CD4-positive, alpha-beta T cell treated with Interleukin-21 for 1 hour (primary cell): ENCODE measurements at places on chromosomes 3 and 15.

GRCh38 chr15:90583471-90584252 is 53.9 kb downstream of the CRTC3 start:
- no peak for DNase-seq

- peak; percentile 11 for DNase-seq
These were observed 107.7 kb upstream of the RPL32 start for GRCh38 chr3:12948891-12949711.

DNA sequence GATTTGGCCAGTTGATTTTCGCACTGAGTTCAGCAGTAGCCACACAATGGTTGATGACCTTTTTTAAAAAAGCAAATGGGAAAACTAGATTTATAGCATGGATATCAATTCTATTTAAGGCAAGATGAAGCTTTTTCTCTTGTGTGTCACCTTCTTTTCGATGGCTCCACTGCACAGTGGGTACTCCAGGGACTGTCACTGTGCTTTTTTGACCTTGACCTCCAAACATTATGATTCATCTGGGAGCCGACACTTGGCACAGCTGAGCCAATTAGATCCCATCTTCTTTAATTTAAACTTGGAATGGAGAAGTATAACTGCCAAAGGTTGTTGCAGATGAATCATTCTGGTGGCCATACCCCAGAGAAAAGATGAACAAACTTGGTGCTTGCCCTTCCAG is 367.3 kb downstream of the EPHA6 start:
- no peak for DNase-seq

- no peak for DNase-seq
These were observed 90.2 kb upstream of the KCNMB2 start for GRCh38 chr3:178446059-178446458.
